Nephron progenitor cell (in vitro differentiated cells): ENCODE measurements at places on chromosomes 3 and 15.

DNA sequence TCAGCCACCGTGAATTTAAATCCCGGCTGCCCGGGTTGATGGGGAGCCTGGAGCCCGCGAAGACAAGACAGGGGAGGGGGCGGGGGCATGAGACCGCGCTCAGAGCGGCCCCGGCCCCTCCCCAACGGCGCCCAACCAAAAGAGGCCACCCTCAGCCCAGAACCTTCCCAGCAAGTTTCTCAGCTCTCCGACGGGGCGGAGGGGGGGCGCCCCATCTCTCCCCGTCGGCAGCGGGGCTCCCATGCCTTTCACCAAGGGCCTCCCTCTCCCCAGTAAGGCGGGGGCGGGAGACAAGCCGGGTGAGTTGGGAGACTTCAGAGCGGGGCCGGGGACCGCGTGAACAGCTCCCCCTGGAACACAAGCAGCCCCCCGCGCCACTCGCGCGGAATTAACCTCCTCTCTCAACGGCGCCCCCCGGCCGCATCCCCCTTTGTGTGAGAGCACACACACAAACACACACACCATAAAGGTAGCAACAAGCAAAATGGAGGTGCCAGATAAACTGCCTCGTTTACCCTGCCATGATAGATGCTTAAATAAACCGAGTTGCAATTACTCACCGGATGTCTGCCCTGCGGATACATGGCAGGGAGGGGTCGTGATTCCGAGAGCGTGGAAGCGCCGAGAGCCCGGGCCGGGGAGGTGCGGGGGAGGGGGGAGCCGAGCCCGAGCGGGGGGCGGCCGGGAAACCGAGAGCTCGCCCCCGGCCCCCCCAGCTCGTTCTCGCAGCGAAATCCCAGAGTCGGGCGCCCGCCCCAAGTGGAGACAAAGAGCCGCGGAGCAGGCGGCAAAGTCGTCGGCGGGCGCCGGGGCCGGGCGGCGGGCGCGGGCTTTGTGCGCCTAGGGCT is 1.3 kb downstream of the TLE3 start:
- DNase-seq, result peak; percentile 73

- DNase-seq, result no peak
Measured at GRCh38 chr3:172145031-172145686, 105.8 kb downstream of the FNDC3B start.

GRCh38 chr15:29424118-29424517 is 154.5 kb upstream of the NSMCE3 start:
- no peak for DNase-seq

DNA sequence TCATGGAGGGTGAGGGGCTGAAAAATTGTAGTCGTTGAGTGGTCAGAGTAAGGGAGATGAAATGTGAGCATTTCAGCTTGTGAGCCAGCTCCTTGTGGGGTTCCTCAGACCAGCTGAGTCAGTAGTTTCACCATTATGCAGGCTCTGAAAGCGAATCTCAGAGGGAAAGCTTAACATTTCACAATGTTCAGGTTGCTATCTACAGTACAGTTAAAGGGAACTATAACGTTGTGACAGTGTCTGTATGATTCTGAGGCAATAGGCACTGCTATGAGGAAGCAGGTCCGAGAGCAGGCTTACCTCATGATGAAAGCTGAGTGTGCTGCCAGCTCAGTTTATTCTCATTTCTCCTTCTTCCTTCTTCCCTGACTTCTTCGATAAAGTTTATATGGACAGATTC is 469.6 kb downstream of the EDEM1 start:
- no peak for DNase-seq

DNA sequence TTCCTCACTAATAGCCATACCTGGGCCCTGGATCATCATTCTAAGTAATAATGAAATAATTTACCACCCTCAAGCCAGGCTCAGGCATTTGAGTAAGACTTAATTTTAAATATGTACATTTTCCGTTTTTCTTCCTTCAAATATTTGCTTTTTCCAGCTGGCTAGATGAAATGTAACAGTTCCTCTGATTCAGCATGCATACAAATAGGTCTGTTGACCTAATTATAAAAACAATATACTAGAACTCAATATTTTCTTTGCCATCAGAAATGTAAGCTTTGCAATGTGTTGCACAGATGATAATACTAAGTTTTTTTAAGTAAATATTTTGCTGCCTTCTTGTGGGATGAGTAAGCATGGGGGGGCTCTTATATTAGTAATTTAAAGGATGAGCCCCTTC is 91.6 kb downstream of the FEZF2 start:
- DNase-seq, result no peak

GRCh38 chr15:42094512-42094963 is at the start of gene PLA2G4D:
Gene PLA2G4D (minus strand): TSS chr15:42094562. CDS start chr15:42094459, 103 bp downstream.
- no peak for DNase-seq

DNA sequence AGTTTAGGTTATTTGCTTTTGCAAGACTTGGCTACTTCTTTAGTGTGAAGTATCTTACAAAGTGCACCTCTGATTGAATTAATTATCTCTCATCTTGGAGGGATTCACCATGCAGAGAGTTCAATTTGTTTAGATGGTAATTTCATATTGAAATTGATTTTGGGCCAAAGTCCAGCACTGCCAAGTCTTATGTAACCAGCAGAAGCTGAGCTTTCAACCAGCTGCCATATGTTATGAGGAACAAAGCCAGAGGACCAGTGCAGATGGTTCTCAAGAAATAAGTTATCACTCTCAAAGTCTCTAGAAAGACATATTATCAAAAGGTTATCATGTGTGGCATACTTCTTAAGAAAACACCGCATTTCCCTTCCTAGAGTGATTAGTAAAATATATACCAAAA is 29.0 kb downstream of the ABHD6 start:
- no peak for DNase-seq

DNA sequence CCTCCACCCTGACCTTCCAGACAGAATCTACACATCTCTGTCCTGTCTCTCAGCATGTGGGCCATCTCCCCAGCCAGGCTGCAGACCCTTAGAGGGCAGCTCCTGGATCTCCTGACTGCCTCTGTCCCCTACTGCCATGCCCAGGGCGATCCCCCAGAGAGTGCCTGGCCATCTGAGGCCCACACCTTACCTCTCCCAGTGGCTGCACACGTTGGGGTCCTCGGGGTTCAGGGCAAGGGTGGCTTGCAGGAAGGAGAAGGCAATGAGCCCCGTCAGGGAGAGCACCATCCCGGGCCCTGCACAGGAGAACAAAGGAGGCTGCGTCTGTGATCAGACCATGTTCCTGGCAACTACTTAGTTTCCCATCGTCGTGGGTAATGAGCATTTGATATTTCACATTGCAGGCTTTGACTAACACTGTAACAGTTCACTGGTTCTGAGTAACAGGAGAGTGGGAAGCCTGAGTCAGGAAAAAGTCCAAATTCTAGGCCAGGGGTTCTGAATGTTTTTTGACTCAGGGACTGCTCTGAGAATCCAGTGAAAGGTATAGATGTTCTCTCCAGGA is 125.4 kb downstream of the MEGF11 start:
- DNase-seq, result no peak

DNA sequence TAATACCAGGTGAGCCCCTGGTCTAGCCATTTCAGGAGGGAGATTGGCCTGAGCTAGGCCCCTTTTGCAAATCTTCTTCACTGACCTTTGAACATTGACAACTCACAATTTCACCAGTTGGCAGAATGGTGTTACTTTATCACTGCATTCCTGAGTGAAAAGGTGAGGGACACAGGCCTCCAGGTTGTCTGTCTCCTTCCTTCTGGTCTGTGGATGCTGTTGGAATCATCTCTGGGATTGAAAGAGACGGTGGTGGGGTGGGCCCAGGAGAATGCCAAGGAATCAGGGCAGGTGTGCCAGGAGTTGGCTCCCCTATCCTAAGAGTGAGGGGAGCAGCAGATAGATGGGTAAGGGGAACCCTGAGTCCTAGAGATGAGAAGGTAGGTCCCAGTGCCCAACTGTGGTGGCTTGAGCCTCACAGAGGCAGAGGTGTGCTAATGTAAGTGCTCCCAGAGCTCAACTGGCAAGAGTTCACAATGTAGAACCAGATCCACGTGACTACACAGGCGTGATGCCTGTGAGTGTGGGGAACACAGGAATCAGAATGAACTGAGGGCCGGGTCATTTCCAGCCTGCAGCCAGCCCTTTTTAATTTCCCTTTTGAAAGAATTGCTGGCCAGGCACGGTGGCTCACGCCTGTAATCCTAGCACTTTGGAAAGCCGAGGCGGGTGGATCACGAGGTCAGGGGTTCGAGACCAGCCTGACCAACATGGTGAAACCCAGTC is 11.2 kb downstream of the C3orf62 start:
- no peak for DNase-seq

DNA sequence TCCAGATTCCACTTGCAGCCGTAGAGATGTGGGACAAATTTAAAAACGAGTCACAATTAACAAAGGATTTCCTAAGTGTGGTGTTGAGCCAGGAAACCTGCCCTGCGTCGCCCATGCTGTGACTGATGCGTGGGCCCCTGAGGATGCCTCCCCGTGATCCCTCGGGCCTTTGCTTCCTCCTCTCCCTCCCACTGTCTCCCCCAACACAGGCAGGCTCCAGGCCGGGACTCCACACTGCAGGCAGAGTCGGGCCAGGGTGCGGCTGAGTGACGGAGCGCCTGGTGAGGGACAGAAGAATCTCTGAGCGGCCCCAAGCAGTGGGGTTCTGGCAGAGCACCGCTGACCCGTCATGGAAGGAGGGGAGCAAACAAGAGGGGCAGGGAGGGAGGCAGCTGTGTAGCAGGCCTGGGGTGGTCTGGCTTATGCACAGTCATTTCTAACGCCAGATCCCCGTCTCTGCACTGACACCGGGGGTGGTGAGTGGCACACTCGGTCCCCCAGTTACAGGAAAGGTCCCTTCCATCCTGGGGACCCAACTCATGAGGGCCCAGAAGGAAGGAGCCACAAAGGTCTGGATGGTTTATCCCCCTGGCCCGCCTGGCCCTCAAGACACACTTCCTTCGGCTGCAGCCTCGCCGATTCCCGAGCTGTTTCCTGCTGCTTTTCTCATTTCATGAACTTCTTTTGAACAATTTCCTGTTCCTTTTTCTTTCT is 91.0 kb downstream of the XXYLT1 start:
- no peak for DNase-seq

GRCh38 chr3:190605385-190605784 is 91.5 kb downstream of the IL1RAP start:
- no peak for DNase-seq

DNA sequence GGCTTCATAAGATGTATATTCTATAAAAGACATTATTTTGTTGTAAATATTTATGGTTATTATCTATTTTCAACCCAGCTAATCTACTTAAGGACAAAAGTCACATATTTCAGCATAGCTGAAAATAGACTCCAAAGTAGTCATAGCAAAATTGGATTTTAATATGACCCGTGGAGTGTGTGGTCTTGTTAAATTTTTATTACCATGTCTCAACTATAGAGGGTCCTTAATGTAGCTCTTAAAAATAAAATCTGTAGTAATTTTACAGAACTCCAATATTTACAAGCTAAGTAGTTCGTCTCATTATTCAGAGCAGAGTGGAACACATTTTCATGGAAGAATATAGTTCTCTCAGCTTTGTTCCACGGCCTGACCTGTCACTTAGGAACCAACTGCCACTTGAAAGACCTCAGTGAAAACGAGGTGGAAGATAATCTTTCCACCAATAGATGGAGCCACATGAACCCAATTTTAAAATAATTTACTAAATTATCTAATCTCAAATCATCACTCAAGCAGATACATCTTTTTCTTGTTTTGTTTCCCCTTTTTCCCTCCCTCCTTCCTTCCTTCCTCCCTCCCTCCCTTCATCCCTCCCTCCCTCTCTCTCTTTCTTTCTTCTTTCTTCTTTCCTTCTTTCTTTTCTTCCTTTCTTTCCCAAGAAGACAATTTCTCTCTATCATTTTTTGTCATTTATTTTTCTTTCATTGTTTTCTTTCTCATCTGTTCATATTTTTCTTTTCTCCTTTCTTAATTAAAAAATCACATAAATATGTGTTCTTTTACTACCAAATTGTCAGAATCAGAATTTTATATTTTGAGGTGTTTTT is 97.2 kb downstream of the CLDN1 start:
- DNase-seq, result no peak

DNA sequence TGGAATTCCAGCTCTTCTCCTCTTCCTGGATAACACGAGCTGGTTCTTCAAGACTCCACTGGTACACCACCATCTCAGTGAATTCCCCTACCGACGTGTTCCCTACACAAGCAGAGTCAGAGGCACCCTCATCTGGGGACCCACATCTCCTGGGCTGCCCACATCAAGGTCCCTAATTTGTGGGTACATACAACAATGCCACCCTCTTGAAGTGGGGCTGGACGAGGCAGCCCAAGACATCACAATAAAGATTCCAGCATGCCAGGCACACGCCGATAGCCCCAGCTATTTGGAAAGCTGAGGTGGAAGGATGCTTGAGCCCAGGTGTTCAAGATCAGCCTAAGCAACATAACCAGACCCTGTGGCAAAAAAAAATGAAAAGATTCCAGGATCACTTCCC is 221.2 kb upstream of the LINGO1 start:
- no peak for DNase-seq

DNA sequence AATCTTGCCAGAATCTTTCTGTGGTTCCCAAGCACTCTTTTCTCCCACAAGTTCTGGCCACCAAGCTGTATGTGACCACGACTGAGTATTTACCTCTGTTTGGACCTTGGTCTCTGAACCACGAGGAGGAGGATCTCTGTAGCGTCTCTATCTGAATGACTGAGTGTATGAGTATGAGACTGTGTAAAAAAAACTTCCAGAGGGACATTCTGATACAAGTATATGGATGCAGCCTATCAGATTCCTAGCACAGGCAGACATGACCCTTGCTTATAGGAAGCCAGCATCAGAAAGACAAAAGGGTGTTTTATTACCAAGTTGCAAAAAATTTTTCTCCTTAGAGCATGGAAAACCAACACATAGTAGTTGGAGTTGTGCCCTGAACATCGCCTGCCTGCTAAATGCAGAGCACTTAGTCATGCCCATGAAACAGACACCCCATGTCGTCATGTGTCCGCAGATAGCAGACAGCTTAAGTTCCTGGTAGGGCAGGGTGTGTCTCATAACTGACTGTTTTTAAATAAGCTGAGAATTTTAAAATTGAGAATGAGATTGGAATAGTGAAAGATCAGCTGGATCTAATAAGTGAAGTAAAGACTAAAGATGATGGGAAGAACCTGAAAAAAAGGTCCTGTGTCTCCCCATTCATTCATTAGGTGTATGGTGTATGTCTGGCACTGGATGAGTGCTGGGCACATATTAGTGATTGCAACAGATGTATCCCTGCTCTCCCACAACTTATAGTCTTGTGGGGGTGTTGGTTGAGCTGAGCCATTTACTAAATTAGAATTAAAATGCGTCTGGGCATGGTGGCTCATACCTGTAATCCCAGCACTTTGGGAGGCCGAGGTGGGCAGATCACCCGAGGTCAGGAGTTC is 30.9 kb downstream of the DAG1 start:
- DNase-seq, result no peak

- DNase-seq, result no peak
Measured at GRCh38 chr3:169999433-169999832, 32.8 kb downstream of the SEC62 start.

- DNase-seq, result no peak
Measured at GRCh38 chr3:122502941-122503340, 11.8 kb downstream of the KPNA1 start.

- no peak for DNase-seq
Measured at GRCh38 chr3:105513042-105513441, 146.3 kb downstream of the ALCAM start.

DNA sequence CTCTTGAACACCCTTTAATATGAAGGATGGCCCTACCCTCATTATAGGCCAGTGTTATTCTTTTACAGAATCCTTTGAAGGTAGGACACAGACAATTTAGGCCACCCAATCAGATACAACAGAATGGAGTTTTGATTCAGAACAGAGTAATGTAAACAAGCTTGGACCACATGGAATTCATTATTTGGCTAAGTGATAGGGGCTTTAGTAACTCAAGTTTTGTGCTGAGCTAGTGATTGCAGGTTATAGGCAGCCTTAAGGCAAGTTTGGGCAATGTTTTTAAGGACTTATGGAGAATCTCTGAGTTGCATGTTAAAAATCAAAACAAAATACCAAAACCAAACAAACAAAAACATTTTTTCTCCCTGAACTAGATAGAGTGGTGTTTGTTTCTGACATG is 312.1 kb upstream of the ROBO1 start:
- DNase-seq, result no peak
